ENCODE measurements at places on chromosomes 1 and 21.

DNA sequence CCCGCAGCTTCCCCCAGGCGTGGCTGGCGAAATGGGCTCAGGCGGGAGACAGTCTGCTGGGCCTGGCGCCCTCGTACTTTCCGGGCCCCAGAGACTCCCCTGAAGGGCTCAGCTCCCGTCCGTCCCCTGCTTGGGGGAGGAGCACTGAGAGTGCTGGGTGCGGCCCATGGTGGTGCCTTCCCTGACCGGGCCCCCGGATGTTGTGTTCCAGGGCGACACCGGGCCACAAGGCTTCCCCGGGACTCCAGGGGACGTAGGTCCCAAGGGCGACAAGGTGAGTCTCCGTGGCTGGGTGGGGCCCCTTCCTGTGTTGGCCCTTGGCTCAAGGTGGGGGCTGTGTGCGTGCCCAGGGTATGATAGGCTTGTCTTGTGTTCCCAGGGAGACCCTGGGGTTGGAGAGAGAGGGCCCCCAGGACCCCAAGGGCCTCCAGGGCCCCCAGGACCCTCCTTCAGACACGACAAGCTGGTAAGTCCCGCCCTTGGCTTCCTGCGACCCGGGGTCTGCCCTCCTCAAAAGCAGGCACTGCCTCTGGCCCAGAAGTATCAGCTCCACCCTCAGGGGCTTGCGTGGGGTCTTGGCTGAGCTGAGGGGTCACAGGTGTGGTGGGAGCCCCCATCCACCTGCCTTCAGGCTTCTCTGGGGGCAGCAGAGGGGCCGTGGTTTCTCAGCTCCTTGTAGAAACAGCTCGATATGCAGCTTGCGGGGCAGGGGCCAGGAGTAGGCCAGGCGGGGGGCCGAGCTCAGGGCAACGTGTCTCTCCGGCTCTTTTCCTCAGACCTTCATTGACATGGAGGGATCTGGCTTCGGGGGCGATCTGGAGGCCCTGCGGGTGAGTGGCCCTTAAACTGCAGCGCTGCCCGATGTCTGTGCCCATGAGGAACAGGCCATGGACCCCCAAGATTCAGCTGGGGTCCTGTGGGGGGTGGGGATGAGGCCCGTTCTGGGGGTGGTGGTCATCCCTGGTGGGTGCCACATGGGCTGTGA lies 62.3 kb downstream of the SLC19A1 start:
- no peak for DNase-seq

GRCh38 chr1:243884603-243885002 lies 34.6 kb upstream of the AKT3 start:
- DNase-seq = no peak

GRCh38 chr1:63316984-63317816 lies 5.2 kb upstream of the FOXD3 start:
- DNase-seq = no peak

- DNase-seq = no peak
Observed at GRCh38 chr1:70941563-70941962, 106.1 kb downstream of the PTGER3 start.

GRCh38 chr1:210663730-210664573 lies 335.2 kb downstream of the HHAT start:
- DNase-seq = no peak

- DNase-seq = no peak
Observed at GRCh38 chr1:53549287-53549686, 90.1 kb downstream of the DMRTB1 start.

- DNase-seq = no peak
Observed at GRCh38 chr1:66777831-66778230, 23.2 kb downstream of the INSL5 start.

DNA sequence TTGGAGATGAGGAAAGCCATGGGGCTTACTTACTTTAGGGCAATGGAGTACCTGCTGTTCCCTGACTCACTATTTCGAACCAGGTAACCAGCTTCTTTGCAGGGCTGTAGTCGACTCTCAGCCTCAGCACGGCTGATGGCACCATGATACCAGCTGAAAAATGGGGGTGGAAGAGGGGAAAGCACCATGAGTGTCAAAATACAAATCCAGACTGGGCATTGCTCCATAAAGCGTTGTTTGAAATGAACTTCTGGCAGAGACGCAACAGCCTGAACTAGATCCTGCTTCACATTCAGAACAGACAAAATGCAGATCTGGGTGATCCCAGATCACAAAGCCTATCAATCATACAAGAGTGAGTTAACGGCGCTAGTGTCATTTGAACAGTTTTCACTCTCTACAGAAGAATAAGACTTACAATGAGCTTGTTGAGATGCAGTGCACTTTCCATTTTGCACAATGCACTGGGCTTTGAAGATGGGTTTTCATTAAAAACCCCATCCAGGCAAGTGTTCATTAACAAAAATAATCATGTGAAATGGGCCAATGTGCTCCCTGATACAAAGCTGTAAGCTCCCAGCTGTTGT lies 16.0 kb upstream of the TDRD10 start:
- DNase-seq = no peak

- no peak for DNase-seq
Observed at GRCh38 chr1:71196685-71197084, 115.8 kb upstream of the ZRANB2 start.

- no peak for DNase-seq
Observed at GRCh38 chr1:37732111-37732780, 32.7 kb downstream of the EPHA10 start.

- no peak for DNase-seq
Observed at GRCh38 chr1:196381544-196381943, 226.7 kb downstream of the KCNT2 start.

- no peak for DNase-seq
Observed at GRCh38 chr1:169049258-169049938, 57.1 kb upstream of the ATP1B1 start.

DNA sequence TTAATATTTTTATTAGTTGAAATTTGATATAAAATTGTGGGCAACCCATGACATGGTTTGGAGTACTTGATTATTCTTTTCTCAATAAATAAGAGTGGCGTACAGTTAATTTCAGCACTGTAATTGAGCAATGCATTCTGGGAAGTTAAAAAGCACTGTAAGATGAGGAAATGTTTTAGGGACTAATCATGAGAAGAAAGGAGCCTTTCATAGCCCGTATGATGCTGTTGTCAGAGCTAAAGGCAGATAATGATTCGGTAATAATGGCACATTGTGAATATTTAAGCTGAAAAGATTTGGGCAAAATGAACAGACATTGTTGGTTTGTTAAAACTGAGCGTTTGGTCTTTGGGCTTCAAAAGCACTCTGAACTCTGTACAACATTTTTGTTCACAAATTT lies 139.3 kb downstream of the NFIA start:
- DNase-seq = no peak

- no peak for DNase-seq
Observed at GRCh38 chr1:245041058-245041698, 113.6 kb upstream of the KIF26B start.

DNA sequence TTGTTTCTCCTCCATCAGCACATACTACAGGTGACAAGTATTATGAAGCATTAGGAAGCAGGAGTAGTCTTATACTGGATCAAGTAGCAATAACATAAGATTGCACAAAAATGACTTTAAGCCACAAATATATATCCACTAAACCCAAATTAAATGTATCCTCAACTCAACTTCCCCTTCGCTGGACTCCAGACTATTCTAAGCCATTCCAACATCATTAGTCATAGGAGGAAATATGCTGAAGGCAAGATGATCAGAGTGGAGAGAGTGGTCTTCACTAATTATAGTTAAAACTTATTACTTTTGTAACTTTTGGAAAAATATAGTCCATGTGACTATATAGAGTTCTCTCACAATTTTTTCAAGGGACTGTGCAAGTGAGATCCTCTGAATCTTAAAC lies 390.7 kb upstream of the ZP4 start:
- no peak for DNase-seq

DNA sequence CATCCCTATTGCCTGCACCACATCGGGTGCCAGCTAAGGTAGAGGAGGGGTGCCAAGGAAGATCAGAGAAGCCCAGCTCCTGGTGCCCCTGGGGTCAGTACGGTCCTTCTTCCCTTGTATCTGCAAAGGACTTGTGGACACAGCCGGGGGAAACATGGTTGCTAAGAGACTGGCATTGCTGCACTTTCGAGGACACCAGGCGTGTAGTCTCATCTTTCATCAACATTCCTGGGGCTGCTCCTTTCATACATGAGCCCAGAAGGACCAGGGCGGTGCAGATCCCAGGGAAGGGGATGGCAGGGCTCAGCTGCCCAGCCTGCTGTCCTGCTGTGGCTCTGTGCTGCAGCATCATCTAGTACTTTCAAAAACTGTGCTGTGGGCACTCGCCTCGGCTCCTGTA lies 61.0 kb downstream of the RUNX1 start:
- DNase-seq = no peak

DNA sequence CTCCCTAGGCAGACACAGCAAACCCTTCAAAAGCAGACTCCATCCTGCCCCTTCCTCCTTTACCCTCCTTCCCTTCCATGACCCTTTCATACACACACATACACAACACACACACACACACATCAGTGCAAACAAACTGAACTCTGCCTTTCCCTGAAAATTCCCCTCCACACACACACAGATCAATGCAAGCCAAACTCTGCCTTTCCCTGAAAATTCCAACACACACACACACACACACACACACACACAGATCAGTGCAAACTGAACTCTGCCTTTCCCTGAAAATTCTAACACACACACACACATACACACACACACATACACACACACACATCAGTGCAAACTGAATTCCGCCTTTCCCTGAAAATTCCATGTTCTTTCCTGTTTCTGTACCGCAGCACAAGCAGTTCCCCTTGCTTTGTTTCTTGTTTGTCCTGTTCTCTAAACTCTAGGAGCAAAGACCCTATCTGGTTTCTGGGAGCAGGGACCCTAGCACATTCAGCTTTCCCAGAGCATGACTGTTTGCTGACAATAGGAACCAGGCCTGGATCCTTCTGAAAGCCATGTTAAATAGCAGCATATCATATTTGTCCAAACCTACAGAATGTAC lies 91.0 kb downstream of the PTPN14 start:
- DNase-seq = no peak

- no peak for DNase-seq
Observed at GRCh38 chr1:20112279-20113000, 6.9 kb downstream of the PLA2G2D start.

- DNase-seq = no peak
Observed at GRCh38 chr1:183251101-183251958, 65.3 kb downstream of the LAMC2 start.

GRCh38 chr1:7962014-7962335 lies 464 bp downstream of the PARK7 start:
- DNase-seq = no peak

DNA sequence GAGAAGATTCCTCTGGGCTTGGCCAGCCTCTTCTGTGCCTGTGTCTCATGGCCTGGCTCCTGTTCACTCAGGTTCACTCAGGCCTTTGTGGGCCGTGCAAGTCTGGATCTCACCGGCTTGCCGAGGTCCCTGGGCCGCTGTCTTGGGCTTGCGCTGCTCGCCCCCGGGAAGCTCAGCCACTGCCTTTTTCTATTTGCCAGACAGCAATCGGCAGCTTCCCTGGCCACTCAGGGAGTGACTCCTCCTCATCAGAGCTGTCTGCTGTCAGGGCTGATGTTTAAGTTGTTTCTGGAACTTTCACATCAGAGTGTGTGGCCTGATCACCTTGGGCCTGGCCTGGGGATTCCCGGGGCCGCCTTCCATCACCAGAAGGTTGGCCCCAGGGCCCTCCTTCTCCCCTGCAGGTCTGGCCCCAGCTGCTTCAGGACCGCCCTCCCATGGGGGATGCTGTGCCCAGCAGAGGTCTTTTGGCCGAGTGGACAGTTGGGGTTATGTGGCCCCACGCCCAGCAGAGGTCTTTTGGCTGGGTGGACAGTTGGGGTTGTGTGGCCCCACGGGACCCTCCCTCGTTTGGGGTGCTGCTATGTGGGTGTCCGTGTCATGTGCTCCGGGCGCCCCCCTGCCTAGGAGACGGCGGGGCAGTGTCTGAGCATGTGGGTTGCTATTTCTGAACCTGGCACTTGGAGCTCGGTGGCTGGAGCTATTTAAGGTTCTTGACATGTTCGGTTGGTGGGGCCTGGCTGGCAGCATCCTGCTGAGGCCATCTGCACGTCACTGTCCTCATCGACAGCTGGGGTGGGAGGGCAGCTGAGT lies 12.5 kb downstream of the SLX9 start:
- no peak for DNase-seq

- no peak for DNase-seq
Observed at GRCh38 chr1:153552335-153552734, 3.3 kb upstream of the S100A3 start.

DNA sequence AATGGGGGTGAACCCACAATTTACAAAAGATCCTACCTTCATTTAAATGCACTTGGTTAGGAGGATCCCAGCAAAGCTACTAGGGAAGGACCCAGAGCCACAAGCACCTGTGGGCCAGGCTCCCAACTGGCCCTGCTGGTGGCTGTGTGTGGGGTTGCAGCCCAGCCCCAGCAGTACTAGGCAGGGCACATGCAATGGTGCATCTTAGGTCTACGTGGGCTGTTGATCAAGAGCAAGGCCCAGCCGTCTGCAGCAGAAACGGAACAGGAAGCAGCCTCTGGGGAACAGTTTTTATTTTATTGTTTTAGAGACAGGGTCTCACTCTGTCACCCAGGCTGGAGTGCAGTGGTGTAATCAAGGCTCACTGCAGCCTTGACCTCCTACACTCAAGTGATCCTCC lies 134.1 kb upstream of the RAB4A start:
- no peak for DNase-seq

DNA sequence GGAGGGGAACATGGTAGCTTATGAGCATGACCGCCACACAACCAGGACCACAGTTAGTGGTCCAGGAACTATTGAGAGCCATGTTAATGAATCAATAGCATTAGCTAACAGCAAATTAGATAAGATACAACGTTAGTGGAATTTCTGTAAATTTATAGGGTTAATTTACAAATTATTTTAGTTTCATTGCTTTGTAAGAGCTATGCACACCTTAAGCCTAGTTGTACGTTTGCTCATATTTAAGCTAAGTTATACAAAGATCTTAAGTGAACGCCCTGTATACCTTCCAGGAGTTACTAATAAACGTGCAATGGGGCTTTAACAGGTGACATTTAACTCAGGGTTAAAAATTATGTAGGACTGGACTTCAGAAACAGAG lies 749 bp downstream of the EXOSC10 start:
- DNase-seq = no peak

- DNase-seq = no peak
Observed at GRCh38 chr1:98849969-98850636, 154.6 kb downstream of the PLPPR5 start.

- DNase-seq = no peak
Observed at GRCh38 chr1:146016891-146017290, 4.6 kb downstream of the HJV start.

DNA sequence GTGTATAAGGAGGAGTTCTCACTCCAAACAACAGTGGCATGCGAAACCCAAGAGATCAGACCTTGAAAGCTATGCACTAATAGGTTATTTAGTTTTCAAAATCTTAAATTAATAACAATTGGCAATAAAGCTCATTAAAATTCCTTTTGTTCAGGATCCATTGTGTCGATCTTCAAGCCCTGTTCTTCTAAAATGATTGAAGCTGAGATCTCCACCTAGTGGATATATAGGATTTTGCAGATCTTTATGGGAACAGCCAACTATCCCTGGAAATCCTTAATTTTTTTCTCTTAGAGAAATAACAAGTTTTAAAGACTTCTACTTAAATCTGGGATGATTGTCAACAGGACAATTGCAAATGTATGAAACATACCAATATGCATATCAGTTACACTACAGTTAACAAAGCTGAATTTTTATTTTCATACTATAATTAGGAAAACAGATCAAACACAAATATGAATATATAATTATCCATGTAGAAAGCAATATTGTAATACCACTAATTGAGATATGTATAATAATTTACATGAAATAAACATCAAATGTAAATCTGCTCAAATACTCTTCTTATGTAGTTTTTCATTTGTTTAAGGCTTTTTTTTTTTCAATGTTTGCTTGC lies 43.3 kb downstream of the LRRC53 start:
- DNase-seq = no peak
